ENCODE measurements at places on chromosomes 2 and 18. TPM values are rescaled to one million over a fixed set of nuclear protein-coding genes. Genes with fewer than 3 reads are reported as not detected.

The SLC4A3 gene
- 8.8 TPM for total RNA-seq

The TTLL4 gene
- total RNA-seq, result 15.7 TPM

The ALPP gene
- total RNA-seq, result not detected

The STARD6 gene
- total RNA-seq, result not detected

The SLC9A4 gene
- total RNA-seq, result not detected
